GM23248 (cell line): ENCODE measurements at places on chromosomes 11 and 22. TPM values are rescaled to one million over a fixed set of nuclear protein-coding genes. Genes with fewer than 3 reads are reported as not detected.

GRCh38 chr11:88410056-88410455 lies 72.5 kb upstream of the CTSC start:
- no peak for DNase-seq

PYGM gene
- not detected in 2 replicates for total RNA-seq

ARL2 gene
- total RNA-seq = 96.6 and 115 TPM in 2 replicates

DNA sequence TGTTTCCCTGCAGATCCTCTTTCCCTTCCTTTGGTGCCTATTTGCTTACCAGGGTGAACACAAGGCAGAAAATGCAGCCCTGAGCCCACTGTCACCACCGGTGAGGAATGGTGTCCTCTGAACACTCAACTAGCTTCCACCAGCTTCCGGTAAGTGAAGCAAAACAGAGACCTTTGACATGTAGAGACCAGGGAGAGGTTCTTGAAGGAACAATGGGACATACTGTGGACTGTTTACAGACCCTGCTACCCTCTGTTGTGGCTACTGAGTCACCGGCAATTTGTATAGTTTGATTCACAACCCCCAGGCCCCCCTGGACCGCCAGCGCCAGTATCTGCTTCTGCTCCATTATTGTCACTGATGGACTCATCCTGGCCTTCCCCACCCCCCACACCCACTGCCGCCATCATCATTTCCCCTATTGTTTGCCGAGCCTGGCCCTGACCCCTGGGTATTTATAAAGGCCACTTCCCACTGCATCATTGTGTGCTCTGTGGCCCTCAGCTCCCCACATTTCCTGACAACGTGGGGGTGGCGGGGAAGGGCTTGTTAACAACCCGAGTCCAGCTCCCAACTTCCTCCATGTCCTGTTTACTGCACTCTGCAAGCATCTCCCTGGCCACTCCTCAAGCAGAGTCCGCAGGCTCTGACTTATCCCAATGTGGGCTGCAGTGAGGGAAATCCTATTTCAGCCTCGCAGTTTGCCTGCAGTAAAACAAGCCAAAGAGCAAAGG lies 252.9 kb downstream of the ETS1 start:
- no peak for DNase-seq

CEP126 gene
- total RNA-seq = 2.0 and 3.5 TPM in 2 replicates

DNA sequence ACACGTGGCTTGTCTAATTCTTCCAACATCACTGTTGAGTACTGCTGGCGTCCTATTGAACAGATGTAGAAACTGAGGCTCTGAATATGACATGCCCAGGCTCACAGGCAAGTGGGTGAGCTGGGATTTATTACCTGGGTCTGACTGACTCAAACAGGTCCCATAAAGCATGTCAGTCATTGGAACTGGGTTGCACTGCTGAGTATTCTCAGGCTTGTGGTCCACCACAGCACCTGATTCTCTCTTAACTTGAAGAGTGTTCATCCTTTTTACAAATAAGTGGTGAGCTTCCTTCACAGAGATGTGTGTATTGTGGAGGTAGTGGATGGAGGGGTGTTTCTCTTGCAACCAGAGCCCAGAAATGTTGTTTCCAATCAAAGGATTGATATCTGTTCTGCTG lies 44.5 kb downstream of the SC5D start:
- DNase-seq = no peak

GRCh38 chr11:5577101-5577500 lies 3.6 kb upstream of the OR52B6 start:
- DNase-seq = no peak

- peak; percentile 29 for DNase-seq
Measured at GRCh38 chr11:18697576-18697975, 1.0 kb upstream of the TMEM86A start.

NLRP6 gene
- total RNA-seq = not detected in 2 replicates

DNA sequence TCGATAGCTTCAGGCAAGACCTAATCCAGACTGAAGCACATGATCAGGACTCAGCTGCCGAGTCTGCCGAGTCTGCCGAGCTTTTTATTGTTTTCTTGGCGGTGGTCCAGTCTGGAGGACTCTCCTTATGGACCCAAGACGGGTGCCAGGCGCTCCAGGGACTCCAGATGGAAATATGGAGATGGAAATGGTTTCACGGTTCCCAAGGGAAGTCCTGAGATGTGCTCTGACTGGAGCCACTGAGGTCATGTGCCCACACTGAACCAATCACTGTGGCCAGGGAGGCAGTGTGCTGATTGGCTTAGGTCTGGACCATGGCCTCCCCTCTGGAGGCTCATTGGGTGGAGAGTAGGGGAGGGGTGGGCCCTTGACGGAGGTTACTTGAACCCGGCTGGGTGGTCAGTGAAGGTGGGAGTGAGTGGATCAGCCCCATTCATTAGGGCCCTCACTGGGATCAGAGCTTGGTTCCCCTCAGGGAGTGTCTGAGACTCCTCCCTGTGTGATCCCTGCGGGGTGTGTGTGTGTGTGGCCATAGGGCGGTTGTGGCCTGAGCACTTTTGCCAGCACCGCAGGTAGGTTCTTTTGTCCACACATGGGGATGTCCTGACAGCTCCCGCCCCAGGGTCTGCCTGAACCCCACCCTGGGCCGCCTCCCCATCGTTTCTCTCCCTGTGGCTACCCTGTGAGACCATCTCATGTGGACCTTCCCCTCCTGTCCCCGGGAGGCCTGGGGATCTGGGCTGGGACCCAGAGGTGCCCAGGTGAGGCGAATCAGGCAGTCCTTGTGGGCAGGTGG lies 14.0 kb downstream of the RPS6KA4 start:
- peak; percentile 18 for DNase-seq

FKBP2 gene
- total RNA-seq = 40.7 and 54.4 TPM in 2 replicates

DNA sequence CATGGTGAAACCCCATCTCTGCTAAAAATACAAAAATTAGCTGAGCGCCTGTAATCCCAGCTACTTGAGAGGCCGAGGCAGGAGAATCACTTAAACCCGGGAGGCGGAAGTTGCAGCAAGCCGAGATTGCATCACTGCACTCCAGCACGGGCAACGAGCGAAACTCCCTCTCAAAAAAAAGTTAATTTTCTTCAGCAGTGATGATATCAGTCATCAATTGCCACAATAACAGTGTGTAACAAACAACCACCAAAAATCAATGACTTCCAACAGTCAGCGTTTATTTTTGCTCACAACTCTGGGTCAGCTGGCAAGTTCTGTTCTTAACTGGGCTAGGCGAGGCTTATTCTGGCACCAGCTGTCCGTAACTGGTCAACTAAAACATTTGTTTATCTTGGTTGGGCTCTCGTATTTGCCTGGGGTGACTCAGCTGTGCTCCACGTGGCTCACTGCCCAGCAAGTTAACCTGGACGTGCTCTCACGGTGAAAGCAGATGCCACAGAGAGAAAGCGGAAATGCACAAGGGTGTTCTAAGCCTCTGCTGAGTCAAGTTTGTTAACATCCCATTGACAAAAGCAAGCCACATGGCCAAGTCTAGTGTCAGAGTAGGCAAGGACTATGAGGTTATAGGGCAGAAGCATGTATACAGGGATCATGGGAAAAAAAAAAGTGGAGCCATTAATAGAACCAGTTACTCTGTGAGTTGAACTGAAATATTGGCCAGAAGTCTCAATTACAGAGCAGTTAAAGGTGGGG lies 52.1 kb downstream of the LHFPL7 start:
- peak; percentile 96 for DNase-seq

GRCh38 chr11:87819151-87819550 lies 356.1 kb downstream of the RAB38 start:
- DNase-seq = peak; percentile 20

DNA sequence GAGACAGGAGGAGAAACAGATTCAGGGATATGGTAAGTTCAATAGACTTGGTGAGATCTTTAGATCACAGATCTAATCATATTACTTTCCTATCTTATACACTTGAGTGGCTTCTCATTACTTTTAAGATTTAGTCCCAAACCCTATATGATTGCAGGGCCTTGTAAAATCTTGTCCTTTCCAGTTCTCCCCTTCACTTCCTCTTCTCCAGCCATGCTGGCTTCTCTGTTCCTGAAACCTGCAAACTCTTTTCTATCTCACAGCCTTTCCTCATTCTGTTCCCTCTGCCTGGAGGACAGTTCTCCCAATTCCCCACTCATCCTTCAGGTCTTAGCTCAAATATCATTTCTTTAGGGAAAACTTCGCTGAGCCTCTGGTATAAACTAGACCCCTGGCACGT lies 65.9 kb upstream of the BIRC3 start:
- DNase-seq = no peak

ANO3 gene
- total RNA-seq = 0.13 and 0.32 TPM in 2 replicates

CHADL gene
- total RNA-seq = 0.22 and 1.1 TPM in 2 replicates

- DNase-seq = no peak
Measured at GRCh38 chr22:48882636-48883200, 945.0 kb downstream of the BRD1 start.

DNA sequence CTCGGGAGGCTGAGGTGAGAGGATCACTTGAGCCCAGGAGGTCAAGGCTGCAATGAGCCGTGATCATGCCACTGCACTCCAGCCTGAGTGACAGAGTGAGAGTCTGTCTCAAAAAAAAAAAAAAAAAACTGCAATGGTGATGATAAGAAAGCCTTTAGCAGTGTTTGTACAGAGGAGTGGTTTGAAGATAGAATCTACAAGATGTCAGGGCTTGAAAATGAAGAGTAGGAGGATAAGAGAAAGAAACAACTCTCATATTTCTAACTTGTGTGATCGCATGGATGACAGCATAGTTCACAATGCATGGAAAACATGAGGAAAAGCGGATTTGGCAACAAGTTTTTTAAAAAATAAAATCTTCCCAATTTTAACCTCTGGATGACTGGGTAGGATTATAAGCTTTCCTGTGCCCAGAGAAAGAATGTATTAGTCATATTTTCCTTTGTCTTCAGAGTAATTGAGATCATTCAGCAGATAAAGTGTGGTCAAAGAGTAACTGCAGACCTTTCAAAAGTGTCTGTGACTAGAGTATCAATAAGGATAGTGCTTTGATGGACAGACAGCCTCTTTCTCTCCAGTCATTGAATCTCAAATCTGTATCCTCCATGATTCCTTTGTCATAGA lies 328.1 kb downstream of the CASP12 start:
- no peak for DNase-seq

TECTA gene
- under 0.01 and 1.4 TPM in 2 replicates for total RNA-seq

KDM4D gene
- total RNA-seq = 0.43 and 1.4 TPM in 2 replicates

OR8B8 gene
- total RNA-seq = not detected in 2 replicates

- peak; percentile 73 for DNase-seq
Measured at GRCh38 chr22:45149671-45150070, 14.1 kb upstream of the NUP50 start.

DNA sequence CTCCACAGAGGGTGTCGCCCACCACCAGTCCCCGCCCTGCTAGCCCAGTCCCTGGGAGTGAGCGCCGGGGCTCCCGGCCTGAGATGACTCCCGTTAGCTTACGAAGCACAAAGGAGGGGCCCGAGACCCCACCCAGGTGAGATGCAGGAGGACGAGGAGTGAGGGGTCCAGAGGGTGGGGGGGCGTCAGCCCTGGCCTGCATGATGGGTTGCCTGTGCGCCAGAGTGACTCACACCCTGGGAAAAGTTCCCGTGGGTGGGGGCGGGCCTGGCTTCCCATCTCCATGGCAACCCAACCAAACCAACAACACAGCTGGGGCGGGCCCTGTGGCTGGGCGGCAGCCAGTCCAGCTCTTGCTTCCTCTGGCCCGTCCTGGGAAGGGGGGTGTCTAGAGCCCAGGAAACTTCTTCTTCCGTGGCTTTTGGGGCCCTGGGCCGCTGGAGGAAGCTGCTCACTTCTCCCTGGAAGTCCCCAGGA lies 4.5 kb downstream of the GAS2L1 start:
- DNase-seq = peak; percentile 99

GRCh38 chr22:23888615-23889401 lies 5.4 kb upstream of the MIF start:
- peak; percentile 53 for DNase-seq

CHRDL2 gene
- not detected in 2 replicates for total RNA-seq
